ENCODE measurements at places on chromosomes 3 and 15.

DNA sequence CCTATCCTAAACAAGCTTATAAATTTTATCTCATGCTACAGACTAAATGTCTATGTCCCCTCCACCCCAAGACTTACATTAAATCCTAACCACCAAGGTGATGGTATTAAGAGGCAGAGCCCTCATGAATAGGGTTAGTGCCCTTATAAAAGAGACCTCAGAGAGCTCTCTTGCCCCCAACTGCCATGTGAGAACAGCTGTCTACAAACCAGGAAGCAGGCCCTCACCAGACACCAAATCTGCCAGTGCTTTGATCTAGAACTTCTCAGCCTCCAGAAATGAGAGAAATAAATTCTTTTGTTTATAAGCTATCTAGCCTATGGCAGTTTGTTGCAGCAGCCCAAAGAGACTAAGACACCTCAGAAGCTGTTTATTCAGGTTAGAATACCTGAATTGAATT is 58.5 kb downstream of the TP53BP1 start:
- DNase-seq, result no peak

DNA sequence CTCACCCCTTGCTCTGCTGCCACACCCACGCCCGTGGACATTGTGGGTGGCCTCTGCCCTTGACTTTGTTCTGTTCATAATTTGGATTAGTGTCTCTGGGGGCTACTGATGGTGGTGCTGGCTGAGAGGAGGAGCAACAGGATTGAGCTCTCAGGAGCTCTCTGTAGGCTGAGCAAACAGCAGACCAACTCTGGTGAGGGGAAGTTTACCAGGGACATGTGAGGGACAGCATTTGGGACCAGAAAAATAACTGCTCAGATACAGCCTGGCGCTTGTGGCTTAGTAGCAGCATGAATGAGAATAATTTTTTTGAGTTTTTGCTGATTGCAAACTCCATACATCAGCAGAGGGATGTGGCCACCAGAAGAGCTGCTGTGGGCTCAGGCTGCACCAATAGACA is 14.8 kb downstream of the PPCDC start:
- no peak for DNase-seq

- no peak for DNase-seq
Observed at GRCh38 chr15:98150536-98150935, 190.0 kb downstream of the ARRDC4 start.

DNA sequence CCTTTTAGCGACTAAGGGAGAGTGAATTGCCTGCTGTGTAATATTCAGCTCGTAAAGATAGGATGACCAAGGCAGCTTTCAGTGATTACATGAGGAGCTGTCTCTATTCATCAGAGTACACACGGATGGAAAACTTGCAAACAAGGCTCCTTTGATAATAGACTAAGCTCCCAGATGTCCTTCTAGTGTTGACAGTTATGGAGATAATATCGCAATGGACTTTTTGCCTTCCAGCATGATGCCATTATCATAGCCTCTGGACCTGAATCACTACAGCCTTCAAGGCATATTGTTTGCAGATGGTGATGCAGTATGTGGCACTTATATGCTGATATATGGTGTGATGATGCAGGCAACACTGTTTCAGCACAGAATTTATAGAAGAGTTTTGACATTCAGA is 93.9 kb downstream of the ECT2 start:
- no peak for DNase-seq

- no peak for DNase-seq
Observed at GRCh38 chr3:145698749-145699148, 462.2 kb downstream of the PLOD2 start.

DNA sequence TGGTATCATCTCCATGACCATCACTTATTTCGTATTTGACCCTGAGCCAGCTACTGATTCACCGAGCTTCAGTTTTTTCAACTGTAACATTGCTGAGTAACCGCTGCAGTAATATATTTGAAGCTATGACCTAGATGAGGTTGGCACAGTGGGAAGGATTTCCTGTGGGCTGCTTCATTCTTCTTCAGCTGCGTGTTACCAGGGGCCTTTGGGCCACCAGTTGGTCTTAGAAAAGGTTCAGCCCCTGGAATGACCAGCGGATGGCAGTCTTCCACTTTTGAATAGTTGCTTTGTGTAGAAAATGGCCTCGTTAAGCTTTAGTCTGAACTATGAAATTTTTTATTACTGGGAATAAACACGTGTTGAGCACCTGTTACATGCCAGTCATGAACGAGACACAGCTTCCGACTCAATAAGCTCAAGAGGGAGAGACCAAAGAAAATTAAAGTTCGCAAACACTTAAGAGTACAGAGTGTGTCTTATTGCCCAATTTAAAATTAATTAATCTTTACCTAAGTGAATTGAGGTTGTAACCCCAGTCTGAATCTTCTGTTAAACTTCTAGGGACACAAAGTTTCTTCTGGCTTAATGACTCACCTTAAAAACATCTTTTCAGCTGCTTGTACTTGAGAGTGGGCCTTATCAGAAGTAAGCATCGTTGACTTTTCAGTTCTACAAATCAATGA is 57.6 kb upstream of the NR2E3 start:
- DNase-seq, result peak; percentile 10

GRCh38 chr15:25785641-25786025 is 77.5 kb downstream of the ATP10A start:
- DNase-seq, result no peak

DNA sequence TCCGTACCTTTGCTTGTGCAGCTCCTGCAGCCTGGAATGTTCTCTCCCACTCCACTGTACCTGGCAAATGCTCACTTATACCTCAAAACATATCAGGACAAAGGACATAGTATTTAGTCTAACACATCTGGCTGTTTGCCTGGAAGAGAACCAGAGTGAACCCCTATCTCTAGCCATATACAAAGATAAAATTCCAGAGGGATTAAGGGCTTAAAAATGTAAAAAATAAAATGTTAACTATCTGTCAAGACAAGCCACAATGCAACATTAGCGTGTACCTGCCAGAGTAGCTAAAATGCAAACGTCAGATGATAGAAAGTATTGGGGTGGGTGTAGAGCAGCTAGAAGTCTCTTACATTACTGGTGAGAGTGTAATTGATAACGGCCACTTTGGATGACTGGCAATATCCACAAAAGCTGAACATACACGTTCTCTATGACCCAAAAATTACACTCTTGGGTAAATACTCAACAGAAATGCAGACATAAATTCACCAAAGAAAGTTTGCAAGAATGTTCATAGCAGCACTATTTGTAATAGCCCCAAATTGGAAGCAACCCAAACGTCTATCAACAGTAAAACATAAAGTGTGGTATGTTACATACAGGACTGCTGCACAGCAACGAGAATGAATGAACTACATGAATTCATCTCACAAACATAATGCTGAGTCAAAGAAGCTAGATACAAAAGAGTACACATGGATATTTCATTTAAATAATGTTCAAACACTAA is 18.2 kb upstream of the ADPGK start:
- no peak for DNase-seq

GRCh38 chr15:99438691-99439523 is 126.9 kb upstream of the MEF2A start:
- DNase-seq, result no peak

GRCh38 chr15:39889601-39890000 is 30.5 kb downstream of the GPR176 start:
- no peak for DNase-seq

- DNase-seq, result no peak
Observed at GRCh38 chr3:963755-964154, 129.1 kb upstream of the CNTN6 start.

DNA sequence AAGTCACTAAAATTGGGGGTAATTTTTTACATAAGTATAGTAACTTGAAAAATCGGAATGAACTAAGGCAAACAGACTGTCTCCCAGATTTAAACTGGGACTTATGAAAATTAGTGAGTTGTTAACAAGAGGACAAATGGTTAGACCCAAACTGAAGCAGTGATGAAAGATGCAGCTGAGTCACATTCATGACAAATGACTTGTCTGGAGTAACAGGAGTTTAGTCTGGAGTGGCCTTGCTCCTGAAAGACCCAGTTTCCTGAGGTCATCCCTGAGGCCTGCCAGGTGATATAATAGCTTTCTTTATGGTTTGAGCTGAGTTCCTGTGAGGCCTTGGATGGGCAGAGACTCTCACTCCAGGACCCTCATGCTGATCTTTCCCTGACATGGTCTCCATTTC is 9.6 kb upstream of the CTDSPL start:
- DNase-seq, result no peak

DNA sequence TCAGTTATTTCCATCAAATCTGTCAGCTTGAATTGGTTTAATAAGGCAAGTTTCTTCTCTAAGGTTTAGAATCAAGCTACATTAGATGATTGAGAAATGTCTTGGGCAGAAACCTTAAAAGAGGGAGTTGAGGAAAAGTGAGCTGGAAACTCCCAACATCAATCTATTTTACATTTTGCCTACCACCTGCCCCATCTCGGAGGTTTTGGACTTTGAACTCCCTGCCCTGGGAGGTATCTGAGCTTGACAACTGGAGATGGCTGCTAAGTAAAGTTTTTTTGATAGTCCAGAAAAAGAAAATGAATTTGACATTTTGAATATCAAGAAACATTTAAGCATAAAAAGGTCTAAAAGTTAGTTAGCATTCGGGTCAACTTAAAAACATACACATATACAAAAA is 234.2 kb downstream of the NFKBIZ start:
- DNase-seq, result no peak

DNA sequence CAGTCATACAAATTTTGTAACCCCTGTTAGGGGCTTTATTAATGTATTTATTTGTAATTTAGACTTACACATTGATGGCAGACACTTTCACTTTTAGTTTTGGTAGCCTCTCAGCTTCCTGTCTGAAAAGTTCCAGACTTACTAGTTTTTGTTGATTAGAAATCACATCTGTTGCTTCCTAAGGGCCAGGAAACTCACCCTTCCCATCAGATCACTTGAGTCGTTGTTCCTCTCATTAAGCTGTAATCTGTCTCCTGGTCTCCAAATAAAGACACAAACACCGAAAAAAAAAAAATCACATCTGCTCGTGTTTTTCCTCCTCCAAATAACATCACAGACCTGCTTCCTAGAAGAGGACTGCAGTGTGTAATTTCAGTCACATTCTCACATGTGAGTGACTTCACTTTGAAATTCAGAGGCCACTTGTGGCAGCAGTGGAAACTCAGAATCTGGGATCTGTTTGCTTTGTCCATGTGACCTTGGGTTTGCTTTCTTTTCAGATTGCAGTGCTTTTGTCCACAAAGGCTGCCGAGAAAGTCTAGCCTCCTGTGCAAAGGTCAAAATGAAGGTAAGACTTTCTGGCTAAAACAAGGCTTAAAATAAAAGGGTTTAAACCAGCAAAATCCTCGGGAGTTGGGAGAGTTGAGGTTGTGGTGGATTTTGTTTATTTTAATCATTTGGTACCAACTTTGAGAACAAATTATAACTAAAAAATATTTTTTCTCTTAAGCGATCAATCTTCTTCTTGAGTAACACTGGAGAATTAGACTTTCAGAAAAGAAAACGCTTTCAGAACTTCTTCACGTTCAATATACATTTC is 87.0 kb downstream of the KLHL25 start:
- peak; percentile 17 for DNase-seq

- DNase-seq, result no peak
Observed at GRCh38 chr3:179158336-179159039, 10.3 kb downstream of the PIK3CA start.

GRCh38 chr3:50342813-50343633 is 2.4 kb upstream of the RASSF1 start:
- DNase-seq, result no peak

DNA sequence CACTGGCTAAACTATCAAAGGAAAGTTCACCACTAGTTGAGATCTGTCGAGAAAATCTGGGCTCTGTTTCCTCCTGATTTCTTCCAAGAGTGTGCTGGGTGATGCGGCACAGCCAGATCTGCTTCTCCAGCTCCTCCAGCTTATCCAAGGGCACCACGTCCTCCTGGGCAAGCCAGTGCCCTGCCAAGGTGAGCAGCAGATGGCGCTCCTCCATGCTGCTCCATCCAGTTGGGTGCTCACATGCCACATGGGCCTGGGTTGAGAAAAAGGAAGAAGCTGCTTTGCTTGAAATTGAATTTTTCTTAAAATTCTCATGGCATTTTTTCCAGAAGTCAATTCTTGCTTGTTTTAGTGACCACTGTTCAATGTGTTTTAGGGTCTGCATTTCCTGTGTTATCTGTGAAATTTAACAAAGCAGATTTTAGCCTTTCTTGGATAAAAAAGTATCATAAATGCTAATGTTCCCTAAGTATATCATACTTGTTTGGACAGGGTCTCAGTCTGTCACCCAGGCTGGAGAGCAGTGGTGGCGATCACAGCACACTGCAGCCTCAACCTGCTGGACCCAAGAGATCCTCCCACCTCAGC is 47.3 kb downstream of the EIF3J start:
- DNase-seq, result no peak

DNA sequence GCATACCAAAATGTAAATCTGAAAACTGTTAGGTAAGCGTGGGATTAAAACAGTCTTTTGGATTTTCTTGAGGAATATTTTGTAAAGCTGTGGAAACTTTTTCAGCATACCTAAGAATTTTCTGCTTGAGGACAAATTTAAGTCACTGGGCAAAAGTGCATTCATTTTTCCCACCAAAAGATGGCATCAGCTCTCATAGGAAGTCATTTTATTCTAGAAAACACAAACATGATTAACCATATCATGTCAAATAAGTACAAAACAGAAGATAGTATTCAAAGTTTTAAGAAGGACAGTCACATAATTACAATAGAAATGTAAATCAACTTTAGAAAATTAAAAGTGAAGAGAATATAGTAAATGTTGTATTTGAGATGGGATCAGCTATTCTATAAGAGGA is 63.5 kb downstream of the SLC49A4 start:
- DNase-seq, result no peak

DNA sequence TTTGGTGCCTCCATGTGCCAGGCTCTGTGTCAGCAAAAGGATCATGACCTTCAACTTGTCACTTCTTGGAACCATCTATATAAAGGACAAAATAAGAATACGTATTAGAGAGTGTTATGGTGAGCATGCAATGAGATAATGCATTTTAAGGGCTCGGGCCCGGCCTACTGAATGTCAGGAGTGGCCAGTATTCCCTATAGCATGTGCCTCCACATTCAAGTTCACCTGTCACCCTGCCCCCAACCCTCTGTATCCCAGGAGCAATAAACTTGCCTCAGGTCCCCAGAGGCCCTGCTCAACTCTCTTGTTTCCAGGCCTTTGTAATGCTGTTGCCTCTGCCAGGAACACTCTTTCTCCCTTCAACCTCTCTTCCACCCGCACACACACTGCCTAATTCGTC is 90.2 kb upstream of the SLC6A11 start:
- no peak for DNase-seq

GRCh38 chr15:56871867-56872266 is 46.6 kb upstream of the TCF12 start:
- no peak for DNase-seq
